Activated CD4-positive, alpha-beta T cell treated with anti-CD3 and anti-CD28 coated beads, Interleukin-2, Interleukin-4, amounts not matched to agents 100 ng/mL and 50 ng/mL, durations not matched to agents 16 hours and 8 hours (primary cell): ENCODE measurements at places on chromosomes 5 and 9.

GRCh38 chr5:97714424-97714823, 531.4 kb upstream of the RIOK2 start:
- no peak for DNase-seq

- no peak for DNase-seq
Measured at GRCh38 chr5:171715551-171715950, 70.1 kb upstream of the SMIM23 start.

GRCh38 chr5:60916646-60917045, 28.2 kb downstream of the ERCC8 start:
- DNase-seq: no peak

- DNase-seq: peak; percentile 73
Measured at GRCh38 chr9:126490871-126491567, 122.7 kb upstream of the LMX1B start.

- DNase-seq: peak; percentile 64
Measured at GRCh38 chr5:151115272-151115905, 34.6 kb upstream of the TNIP1 start.

- no peak for DNase-seq
Measured at GRCh38 chr5:38692781-38693527, 136.5 kb upstream of the LIFR start.

- DNase-seq: no peak
Measured at GRCh38 chr5:52725808-52726207, 61.9 kb upstream of the ITGA1 start.

DNA sequence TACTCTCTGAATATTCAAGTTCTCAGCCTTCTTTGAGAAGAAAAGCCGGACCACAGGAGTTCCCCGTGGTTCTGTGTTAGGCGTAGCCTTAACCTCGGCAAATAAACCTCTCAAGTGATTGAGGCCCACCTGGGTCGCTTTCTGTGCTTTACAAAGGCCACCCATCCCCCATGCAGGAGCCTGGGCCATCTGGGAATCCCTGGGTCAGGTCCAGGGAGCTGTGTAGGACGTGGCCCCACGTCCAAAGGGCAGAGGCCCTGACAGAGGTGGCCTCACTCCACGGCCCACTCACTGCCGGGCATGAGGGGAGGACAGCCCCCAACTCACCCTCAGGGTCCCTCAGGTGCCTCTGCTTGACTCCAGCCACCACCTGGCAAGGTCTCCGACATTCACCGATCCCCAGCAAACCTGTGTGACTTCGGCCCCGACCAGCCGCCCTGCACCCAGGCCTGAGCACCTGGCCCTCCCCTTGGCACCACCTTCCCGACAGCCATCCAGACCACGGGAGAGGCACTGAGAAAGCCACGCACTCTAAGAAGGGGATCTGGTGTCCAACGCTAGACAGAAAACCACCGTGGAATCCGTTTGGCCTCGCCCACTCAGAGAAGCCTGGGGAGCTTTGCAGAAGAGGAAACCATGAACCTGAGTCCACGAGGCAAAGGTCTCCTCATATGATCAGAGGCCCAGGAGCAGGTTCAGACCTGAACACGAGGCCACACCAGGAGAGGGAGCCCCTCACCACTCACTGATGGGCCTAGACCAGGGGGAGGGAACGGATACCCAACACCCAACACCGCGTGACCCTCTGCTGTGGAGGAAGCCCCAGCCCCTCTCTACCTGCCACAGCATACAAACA, 4.5 kb downstream of the SLC12A7 start:
- DNase-seq: no peak

DNA sequence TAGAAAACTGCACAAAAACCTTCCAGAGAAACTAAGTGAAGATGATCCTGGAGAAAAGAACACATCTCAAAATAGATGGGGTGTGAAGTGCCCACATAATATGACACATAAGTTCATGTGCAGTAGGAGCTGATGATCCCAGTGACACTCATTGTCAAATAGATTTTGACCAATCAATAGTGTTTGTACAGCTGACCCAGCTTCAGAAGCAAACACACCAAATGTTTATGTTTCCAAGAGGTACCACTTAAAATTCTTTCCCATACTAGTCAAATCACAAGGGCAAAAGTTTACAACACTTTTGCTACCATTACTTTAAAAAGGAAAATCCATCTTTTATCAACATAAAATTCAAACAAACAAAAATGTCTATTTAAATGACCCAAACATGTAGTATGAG, 175.0 kb downstream of the MLLT3 start:
- no peak for DNase-seq

DNA sequence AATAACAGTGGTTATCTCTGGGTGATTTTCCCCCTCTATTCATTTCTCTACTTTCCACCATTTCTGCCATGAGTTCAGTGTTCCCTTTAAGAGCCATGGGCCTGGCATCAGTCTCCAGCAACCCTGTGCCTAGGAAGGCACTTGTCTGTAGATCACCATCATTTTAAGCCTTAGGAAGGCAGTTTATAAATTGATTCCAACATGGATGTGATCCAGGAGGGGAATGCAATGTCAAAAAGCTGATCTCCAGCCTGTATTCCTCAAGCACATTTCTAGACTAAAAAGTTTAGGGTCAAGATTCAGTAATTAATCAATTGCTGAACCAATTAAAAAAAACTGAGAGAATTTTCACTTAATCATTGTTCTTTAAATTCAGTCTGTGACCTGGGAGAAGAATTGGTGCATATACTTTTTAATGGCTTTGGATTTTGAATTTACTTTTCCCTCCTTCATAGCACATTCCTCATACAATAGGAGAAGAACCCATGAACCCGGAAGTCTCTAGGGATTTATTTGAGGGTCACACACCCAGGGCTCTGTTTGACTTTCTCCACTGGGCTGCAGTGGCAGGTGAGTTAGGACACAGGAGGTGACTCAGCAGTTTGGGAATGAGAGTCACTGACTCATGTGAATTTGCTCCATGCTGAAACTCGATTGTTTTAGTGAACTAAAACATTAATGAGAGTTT, 6.1 kb upstream of the ERMP1 start:
- DNase-seq: peak; percentile 39

GRCh38 chr5:32282633-32283032, 30.1 kb downstream of the MTMR12 start:
- DNase-seq: no peak

DNA sequence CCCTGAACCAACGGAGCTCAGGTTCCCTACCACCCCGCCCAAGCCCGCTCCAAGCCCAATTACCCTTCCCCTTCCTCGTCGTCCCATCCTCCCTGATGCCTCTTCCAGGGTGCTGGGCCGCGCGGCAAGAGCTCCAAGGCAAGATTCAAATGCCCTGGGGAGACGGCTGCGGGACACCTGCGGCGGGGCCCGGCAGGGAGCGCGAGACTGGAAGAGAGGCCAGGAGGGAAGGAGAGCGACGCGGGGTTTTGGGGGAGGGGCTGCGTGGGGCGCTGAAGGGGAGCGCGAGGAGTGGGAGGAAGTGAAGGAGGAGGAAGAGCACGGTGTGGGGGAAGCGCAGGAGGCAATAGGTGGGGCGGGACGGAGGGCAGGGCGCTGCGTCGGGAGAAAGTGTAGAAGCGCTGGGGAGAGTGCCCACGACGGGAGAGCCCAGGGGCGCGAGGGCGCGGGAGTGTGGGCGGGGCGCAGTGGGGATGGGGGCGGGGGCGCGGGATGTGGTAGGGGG, 975 bp upstream of the NXNL2 start:
- no peak for DNase-seq

- no peak for DNase-seq
Measured at GRCh38 chr5:1507961-1508658, 15.7 kb downstream of the LPCAT1 start.

GRCh38 chr9:130974697-130975096, 34.3 kb upstream of the LAMC3 start:
- DNase-seq: no peak

DNA sequence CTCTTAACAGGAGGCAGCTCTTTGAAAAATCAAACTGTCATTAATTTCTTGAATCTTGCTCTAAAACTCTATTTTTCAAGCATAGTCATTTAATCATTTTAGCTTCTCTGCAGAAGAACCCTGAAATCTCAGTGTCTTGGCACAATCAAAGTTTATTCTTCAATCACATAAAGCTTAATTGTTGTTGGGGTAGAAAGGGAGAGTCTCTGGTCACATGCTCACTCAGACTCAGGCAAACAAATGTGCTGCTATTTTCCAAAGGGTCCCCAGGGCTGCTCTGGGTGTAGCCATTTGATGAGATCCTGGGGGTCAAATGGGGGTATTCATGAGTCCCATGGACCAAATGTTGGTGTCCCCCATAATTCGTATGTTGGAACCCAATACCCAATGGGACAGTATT, 114.8 kb downstream of the MSX2 start:
- no peak for DNase-seq

DNA sequence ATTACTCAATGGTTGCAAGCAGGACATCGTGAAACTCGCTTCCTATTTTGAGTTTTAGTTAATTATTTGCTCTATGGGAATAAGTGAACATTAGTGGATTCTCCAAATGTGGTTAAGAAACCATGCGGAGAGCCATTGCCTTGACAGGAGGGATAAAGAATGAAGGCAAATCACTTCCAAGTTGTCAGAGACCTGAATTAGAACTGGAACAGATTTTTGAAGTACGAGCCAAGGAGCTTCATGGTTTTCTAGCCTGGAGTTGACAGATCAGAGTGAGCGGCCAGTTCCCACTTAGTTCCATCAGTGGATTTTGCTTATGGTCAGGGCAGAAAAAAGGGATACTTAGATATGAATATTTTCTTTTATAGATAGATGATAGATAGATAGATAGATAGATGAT, 171.4 kb upstream of the CDH10 start:
- DNase-seq: no peak

DNA sequence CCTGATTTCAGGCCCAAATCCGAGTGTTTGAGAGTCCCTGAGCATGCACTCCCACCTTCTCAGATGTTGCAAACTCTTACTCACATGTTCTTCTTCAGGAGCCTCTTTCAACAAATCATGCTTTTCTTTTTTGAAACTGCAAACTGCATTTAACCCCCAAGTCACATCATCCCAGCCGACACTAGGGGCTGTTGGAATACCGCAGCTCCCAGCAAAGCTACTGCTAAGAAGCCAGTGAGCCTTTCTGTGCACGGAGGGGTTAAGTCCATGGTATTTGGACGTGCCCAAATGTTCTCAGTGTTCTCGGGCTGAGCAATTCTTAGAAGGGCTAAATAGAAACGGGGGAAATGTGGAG, 282.9 kb downstream of the NFIB start:
- no peak for DNase-seq

GRCh38 chr9:106479679-106480078, 383.3 kb upstream of the ZNF462 start:
- DNase-seq: no peak

DNA sequence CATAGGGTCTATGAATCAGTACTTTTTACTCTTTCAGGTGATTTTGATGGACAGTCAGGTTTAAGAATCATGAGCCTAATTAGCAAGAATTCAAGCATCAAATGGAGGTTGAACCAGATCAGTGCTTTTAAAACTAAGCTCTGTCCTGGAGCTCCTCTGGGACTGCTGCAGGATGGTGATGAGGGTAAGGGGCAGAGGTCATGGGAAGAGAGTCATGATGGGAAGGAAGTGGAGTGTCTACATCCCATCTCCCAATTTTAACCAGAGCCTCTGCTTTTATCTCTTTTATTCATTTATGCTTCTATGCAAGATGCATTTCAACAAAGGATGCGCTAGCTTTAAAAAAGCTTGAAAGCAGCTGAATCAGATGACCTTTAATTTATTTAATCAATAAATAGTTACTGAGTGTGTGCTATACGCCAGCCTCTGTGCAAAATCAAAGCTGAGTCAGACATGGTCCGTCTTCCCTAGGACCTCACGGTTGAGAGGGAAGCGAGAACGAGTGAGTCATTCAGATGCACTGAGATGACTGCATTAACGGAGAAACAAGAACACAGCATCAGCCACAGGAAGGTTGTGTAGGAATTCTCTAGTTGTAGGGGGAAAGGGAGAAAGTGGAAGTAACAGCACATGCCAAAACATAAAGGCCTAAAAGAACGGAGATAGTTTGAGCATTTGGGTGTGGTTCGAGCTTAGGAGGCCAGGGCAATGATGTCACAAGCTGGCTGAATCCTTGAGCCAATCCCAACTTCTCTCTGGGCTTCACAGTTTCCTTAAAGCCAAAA, 441.6 kb upstream of the BRINP1 start:
- no peak for DNase-seq

DNA sequence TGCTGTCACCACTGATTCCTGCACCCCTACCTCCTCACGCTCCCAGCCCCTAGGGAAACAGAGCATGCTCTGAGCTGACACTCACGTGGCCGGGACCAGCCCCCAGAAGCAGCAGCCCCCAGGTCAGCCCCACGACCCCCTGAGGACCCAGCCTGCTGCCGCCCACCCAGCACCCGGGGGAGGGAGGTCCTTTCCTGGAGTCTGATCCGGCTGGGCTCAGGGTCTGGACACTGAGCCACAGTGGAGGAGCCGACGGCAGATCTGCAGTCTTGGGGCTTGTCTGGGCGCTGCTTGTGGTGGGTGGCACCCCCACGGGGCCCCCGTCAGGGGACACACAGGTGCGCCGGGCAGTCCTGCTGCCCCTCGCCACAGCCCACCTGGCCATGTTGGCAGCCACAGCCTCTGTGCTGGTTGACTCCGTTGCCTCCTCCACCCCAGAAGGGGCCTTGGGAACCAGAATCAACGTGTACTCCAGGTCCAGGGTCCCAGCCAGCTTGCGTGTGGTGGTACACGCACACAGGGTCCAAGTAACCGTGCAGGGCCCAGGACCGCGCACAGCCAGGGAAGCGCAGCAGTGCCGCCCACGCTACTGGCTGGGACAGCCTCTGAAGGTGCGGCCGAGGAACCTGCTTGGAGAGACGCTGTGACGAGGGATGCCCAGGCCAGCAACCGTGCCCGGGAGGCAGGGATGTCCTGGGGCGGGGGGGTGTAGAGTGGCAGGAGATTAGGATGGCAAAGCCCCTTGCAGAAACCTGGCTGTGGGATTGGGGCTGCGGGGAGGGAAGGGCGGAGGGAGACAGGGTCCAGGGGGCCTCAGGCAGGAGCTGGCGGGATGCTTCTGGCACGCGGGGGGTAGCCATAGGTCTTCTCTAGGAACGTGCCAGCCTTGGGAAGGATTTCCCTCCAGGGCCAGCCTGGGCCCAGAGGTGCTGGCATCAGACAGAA, 3.5 kb downstream of the DNLZ start:
- DNase-seq: no peak

DNA sequence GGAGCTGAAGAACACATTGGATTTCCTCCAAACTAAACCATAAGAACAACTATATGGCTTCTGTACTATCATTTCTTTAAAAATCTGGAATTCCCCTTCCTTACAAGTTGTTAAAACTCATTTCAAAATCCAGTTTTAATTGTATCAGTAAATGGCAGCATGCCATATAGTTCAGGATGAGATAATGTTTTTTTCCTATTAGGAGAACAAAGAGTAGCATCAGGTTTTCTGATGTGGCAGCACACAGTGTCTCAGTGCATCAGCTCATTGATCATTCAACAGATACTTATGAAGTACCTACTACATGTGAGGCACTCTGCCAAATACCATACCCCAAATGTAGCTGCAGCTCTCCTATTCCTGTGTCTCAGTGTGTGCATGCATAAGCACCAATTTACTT, 161.1 kb downstream of the EPB41L4A start:
- no peak for DNase-seq

- no peak for DNase-seq
Measured at GRCh38 chr9:120978987-120979386, 52.4 kb upstream of the TRAF1 start.

GRCh38 chr9:31137176-31138160, 1247.0 kb upstream of the ACO1 start:
- DNase-seq: no peak

GRCh38 chr5:168877132-168877892, 298.1 kb upstream of the PANK3 start:
- DNase-seq: no peak
